ENCODE measurements at places on chromosomes 2 and 18.

GRCh38 chr2:72115110-72116080 lies 32.3 kb downstream of the CYP26B1 start:
- DNase-seq = no peak

- DNase-seq = no peak
These were observed 497.9 kb upstream of the FANCL start for GRCh38 chr2:58739033-58739432.

DNA sequence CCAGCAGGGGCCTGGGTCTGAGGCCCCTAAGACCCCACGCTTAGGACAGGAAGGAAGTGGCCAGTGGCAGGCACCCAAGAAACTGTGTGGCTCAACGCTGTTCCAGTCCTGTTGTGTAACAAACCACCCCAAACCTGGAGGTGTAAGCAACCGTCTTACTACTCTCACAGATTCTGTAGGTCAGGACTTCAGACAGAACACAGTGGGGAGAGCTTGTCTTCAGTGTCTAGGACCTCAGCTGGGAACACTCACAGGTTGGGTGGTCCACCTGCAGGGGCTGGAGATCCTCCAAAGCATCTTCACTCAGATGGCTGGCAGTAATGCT lies 123.0 kb downstream of the KLHL29 start:
- DNase-seq = no peak

GRCh38 chr2:23423873-23424680 lies 39.1 kb downstream of the KLHL29 start:
- no peak for DNase-seq

- DNase-seq = no peak
These were observed 51.4 kb downstream of the BCL2 start for GRCh38 chr18:63267975-63268721.
